ENCODE measurements at places on chromosomes 16 and 17. TPM values are rescaled to one million over a fixed set of nuclear protein-coding genes. Genes with fewer than 3 reads are reported as not detected.

The NHERF2 gene
- total RNA-seq = 8.5 TPM

The FBXL20 gene
- 13.4 TPM for total RNA-seq

GRCh38 chr17:13678841-13679240 is 77.1 kb upstream of the HS3ST3A1 start:
- no peaks in the 10 kb centered on the region for H3K27me3 ChIP-seq
- no peaks in the 10 kb centered on the region for H3K36me3 ChIP-seq
- no peak overlapping the region for H3K4me3 ChIP-seq
- H3K4me1 ChIP-seq = no peaks in the 10 kb centered on the region
- no peak overlapping the region for H3K27ac ChIP-seq

- no peaks in the 10 kb centered on the region for H3K36me3 ChIP-seq
- DNase-seq = no peak
- no peak overlapping the region for H3K27ac ChIP-seq
- H3K4me1 ChIP-seq = peaks cover 39% of the 10 kb centered on the region
Measured at GRCh38 chr16:70703041-70703834, 17.4 kb upstream of the MTSS2 start.

All from MCF 10A (cell line).